Activated CD8-positive, alpha-beta memory T cell treated with anti-CD3 and anti-CD28 coated beads for 4 hours (primary cell): ENCODE measurements at places on chromosomes 2 and 18.

- no peak for DNase-seq
Measured at GRCh38 chr18:7173216-7173615, 55.6 kb upstream of the LAMA1 start.

GRCh38 chr18:63994783-63995399 is 25.0 kb downstream of the SERPINB8 start:
- DNase-seq, result no peak

GRCh38 chr2:53252115-53252514 is 515.5 kb upstream of the CHAC2 start:
- DNase-seq, result no peak

DNA sequence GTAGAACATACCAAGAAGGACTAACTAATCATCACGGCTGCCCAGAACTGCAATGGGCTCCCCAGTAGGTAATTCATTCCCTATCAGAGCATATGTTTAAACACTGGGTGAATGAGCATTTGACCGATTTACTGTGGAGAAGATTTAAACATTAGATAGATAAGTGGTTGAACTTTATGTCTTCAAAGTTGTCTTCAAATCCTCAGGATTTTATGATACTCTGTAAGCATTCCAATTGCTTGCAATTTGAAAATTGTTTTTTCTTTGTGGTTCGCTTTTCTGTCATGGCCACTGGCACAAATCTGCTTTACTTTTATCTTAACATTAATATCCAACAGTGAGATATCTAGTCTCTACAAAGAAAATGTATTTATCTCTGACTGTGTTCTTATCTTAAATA is 37.7 kb upstream of the MMADHC start:
- DNase-seq, result no peak

DNA sequence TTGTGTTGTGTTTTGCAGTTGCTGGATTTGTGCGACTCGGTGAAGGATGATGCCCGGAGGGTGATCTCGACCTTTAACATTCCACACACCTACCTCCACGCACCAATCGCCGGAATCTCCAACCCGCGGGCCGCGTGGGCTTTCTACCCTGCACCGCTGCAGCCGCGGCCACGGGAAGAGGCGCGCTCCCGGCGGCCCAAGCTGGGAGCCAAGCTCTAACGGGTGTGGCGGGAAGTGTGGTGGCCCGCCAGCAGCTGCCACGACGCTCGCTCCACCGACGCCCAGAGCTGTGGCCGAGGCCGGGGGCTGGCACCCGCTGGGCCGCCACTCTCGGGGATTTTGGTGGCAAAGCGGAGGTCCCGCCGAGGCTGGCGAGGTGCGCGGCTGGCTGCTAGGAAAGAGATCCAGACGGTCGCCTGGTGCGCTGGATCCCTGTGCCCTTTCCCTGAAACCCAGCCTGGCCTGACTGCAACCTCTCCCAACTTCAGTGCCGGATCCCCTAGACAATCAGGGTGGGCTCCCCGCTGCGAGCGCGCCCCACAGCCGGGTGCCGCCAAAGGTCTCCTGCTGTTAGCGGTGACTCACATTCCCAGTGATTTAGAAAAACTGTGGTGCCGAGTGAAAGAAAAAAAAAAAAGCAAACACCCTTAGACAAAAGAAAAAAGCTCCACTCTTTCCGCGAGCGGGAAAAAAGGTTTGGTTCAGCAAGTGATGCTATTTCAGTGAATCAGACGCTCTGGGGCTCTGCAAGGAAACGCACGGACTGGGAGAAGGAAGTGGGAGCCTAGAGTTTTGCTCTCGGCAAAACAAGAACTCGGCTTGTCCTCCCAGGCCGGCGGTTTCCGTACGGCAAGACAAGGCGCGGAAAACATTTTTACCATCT is 2.9 kb upstream of the BCL2L11 start:
- DNase-seq, result no peak

- DNase-seq, result no peak
Measured at GRCh38 chr2:231415029-231415428, 19.5 kb downstream of the B3GNT7 start.

GRCh38 chr2:1803217-1804110 is 59.1 kb upstream of the PXDN start:
- DNase-seq, result no peak

DNA sequence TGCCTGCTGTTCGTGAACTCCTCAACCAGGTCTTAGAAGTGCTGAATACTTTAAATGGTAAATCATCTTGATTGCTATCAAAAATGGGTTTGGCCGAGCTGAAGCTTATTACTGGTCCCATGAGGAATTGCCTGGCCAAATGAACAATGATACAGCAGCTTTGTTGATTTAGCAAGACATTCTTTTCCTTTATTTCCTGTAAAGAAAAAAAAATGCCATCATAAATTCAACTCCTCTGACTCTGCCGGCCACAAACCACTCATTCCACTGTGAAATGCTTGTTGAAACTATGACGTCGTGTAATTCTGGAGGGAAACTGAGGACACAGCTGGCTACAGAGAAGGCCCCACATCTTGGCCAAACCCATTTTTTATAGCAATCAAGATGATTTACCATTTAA is 74.2 kb upstream of the ID2 start:
- no peak for DNase-seq

DNA sequence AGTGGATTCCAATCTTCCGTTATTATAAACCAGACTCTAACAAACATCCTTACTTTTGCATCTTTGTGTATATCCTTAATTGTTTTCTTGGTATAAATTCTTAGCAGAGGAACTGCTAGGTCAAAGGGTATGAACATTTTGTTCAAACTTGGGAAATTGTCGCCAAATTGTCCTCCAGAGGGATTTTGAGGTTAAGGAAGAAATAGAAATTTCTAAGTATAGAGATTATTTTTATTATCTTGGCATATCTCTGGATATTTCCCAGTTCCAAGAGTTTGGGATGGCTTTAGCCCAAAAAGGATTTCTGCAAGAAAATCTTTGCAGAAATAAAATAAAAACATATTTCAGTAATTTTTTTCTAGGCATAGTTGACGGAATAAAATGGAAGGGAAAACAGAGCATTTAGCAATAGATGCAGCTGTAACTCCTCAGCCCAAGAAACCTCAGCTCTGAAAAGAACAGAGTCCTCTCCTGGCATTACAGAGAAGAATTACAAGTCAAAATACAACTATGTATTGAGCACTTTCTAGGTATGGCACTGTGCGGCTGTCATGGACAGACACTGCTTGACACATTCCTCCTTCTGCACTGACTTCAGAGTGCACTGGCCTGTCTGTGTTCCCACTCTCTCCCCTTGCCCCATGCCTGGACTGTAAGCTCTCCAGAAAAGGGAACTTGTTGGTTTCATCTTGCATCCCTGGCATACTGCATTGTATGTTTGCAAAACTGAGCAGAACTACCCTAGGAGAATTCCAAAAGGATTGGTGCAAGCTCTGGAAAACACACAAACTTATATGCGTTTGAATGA is 117.3 kb upstream of the STON1 start:
- no peak for DNase-seq

- DNase-seq, result no peak
Measured at GRCh38 chr18:3710712-3711301, 260.8 kb downstream of the TGIF1 start.

GRCh38 chr2:96631804-96632435 is 6.2 kb downstream of the KANSL3 start:
- no peak for DNase-seq

GRCh38 chr2:28325567-28326468 is 66.8 kb upstream of the FOSL2 start:
- DNase-seq, result no peak

- no peak for DNase-seq
Measured at GRCh38 chr2:219661955-219662395, 34.5 kb downstream of the SLC4A3 start.

- DNase-seq, result no peak
Measured at GRCh38 chr2:229137066-229137465, 134.0 kb downstream of the PID1 start.

GRCh38 chr2:143476336-143477087 is 347.3 kb downstream of the ARHGAP15 start:
- DNase-seq, result no peak

GRCh38 chr2:196170606-196171247 is 651 bp downstream of the STK17B start:
- DNase-seq, result no peak

DNA sequence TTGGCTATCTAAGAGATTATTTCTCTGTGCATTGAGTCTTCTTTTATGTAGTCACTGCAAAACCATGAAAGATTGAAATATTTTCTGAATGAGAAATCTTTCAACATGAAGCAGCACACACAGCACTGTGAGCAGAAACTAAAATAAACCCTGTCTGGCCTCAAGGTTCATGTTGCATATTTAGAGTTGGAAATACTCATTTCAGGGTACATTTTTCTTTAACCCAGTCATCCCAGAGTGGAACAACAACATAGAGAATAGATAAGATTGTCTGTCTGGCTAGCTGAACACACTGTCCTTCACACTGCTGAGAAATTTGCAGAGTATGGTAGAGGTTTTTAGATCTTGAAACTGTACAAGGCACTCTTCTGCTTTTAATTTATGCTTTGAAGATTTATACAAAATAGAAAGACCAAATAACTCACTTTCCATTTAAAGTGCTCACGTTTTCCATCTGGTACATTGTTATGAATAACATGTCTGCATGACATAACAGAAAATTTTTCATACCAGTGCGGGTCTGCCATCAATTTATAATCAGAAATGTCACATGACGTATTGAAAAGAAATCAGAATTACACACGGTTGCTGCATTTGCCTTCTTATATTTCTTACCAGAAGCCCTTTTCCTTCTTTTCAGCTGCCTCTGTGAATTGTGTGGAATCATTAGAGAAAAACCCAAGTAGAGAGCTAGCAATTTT is 25.0 kb upstream of the FN1 start:
- DNase-seq, result no peak

DNA sequence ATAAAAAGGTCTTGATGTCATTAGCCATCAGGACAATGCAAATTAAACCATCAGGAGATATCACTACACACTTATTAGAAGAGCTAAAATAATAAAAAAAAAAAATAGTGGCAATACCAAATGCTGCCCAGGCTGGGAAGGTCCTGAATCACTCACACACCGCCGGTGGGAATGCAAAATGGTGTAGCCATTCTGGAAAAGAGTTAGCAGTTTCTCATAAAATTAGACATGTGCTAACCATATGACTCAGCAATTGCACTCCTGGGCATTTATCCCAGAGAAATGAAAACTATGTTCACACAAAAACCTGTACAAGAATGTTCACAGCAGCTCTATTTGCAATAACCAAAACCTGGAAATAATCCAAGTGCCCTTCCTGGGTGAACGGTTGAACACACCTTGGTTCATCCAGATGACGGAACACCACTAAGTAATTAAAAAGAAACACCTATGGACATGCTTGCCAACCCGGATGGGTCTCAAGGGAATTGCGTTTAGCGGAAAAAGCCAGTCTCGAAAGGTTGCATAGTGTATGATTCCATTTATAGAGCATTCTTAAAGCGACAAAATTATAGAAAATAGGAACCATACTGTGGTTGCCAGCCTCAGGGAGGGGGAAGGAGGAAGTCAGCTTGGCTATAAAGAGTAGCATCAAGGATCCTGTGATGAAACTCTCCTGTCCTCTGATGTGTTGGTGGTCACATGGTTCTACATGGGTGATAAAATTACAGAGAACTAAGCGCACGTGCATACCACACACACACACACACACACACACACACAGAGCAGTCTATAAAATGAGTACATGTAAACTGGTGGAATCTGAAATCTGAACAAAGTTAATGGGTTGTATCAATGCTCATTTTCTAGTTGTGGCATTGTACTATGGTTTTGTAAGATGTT is 4.6 kb downstream of the MBP start:
- no peak for DNase-seq

GRCh38 chr2:17869128-17869527 is 9.3 kb upstream of the KCNS3 start:
- DNase-seq, result no peak

DNA sequence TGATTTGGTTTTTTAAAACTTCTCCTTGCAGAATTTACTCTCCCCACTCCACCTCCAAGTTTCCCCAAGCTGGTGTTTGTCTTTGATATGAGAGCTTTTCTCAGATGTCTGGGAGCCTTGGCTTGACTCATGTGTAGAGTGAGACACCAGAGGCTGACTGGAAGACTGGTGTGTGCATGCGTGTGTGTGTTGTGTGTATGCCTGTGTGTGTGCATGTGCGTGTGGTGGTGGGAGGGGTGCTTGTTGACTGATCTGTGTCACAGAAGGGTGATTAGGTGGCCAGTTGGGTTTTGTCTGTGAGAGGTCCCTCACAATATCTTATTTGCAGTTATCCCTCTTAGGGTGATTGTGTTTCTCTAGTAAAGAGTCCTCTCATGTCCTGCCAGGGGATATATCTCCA is 50.5 kb upstream of the HPCAL1 start:
- DNase-seq, result no peak

- no peak for DNase-seq
Measured at GRCh38 chr18:62554061-62554815, 31.4 kb downstream of the ZCCHC2 start.

DNA sequence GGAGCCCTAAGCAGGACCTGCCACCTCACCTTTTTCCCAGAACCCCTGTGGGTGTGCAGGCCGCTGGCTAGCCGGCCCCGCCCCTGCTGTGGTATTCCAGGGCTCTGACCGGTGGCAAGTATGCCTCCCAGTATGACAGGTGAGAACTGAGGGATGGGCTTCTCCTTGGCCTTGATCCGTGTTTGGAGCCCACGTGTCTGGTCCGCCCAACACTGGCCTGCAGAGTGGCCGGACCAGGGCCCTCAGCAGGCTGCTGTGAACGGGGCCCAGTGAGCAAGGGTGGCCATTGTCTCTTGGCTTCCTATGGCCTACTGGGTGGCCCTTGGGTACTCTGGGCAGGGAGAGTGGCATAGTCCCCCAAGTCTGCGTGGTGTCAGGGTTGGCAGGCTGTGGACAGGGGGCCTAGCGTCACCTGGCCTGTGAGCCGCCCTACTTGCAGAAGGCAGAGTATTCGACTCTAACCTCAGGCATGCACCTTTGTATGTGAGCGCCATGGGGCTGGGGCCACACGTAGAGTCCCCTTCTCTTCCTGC is 1.8 kb downstream of the RNPEPL1 start:
- DNase-seq, result no peak

- no peak for DNase-seq
Measured at GRCh38 chr18:9876867-9877654, 8.7 kb upstream of the TXNDC2 start.

GRCh38 chr2:57278451-57278850 is 768.2 kb upstream of the VRK2 start:
- no peak for DNase-seq

GRCh38 chr2:190031969-190032618 is 30.4 kb downstream of the MSTN start:
- no peak for DNase-seq

GRCh38 chr2:218985325-218986091 is 524 bp upstream of the FEV start:
- DNase-seq, result no peak

DNA sequence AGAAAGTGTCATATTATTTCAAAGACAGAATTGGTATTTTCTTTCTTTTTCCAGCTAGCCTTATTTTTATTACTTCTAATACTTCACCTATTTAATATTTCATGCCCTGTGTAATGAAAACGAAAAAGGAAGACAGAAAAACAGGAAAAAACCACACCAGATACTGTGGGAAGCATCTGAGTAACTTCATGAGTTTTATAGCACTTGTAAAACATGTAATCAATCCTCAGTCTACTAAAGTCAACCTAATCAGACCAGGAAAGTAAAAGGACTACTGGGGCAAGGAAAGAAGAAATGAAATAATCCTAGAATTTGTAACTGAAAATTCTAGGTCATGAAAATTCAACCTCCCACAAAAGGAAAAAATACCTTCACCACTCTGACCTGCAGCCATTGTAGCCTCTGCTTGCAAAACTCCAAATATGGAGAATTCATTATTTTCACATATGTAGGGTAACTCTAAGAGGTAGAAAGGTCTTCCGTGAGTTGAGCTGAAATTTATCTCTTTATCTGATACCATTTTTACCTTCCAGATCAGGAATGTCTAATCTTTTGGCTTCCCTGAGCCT is 34.7 kb upstream of the STRN start:
- no peak for DNase-seq

GRCh38 chr18:36200354-36200771 is 13.1 kb downstream of the MOCOS start:
- no peak for DNase-seq
